ENCODE measurements at places on chromosomes 12 and 14.

DNA sequence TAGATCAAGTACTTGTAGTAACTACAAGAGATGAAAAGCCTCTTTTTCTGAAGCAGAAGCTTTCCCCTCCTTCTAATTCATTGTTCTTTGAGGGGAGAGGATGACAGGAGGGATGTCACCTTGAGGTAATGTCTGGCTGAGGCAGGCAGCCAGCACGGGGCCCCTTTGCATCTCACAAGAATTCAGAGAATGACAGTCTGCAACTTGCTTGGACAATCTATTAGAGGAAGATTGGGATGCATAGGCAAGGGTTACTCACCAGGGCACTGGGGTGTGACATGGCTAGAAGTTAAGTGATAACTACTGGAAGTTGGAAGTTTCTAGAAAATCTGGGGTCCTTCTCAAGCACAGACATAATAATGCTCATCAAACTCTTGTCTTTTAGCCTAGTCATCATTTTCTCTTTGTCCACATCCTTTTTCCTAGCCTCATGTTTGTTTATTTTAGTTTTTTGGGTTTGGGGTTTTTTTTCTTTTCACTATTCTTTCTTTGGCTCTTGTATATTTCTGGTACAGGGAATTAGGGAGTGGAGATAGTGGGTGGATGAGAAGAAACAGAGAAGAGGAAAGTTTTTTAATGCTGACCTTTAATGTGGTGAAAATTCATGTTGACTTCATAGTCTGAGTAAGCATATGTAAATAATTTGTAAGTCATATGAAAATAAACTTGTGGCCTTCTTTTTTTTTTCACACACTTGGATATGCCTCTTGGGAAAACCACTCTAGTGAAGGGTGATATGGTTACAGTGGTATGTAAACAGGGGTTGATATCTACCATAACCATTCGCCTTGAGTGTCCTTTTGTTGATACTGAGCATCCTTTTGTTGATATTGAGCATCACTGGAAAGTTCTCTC lies 55.1 kb downstream of the TTLL5 start:
- no peak for DNase-seq

- no peak for DNase-seq
These were observed 76.6 kb upstream of the CCND2 start for GRCh38 chr12:4196805-4197420.

DNA sequence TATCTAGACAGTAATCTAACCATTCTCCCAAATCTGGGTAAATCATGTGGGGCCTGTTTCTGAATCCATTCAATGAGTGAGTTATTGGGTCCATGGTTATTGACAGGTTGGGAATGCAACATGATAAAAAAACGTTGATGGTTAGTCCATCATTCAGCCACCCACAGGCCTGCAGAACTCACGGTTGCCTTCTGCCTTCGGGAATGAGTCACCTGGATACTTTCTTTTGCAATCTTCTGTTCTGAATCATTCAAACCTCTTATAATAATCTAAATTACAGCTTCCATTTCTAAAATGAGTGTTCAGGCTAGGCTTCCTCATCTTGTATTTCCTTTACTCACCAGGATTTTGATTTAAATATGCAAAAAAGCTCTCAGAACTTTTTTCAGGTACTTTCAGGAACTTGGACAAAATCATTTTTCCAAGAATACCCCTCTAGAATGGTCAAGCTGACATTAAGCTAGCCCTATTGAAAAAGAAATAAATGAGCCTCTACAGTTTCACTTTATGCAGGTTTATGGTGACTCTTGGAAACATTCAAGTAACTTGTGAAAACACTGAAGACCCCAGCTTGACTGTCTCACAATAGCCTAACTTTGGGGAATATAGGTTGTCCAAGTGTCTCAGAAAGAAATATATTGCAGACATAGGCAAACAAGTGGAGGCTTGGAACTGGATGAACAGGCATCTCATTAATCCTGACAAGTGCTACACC lies 94.4 kb downstream of the KCNK10 start:
- DNase-seq = no peak

DNA sequence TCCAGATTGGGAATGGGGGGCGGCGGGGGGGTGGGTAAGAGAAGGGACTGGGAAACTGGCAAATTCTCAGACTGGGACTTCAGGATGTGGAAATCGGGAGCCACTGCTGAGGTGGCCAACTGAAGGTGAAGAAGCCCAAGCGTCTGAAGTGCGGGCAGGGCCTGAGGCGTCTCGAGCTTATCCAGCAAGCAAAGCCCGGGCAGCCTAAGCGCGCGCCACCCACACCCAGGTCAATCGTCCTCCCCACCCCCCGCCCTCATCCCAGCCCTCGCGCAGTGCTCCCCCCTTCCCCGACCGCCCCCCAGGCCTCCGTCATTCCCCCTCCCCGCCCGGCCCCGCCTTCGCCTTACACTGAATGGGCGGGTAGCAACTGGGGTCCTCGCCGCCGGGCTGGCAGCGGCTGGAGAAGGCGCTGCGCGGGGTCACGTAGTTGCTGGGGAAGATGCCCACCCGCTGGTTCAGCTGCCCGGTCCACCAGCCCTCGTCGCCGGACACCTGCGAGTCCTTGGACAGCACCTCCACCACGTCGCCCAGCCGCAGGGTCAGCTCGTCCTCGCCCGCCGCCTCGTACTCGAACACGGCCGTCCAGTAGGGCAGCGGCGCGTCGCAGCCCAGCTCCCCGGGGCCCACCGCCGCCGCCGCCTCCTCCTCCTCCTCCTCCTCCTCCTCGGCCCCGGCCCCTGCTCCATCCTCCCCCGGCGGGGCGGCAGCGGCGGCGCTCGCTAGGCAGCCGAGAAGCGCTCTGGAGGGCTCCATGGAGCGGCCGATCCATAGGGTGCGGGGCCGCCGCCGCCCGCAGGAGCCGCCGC lies 693 bp downstream of the MAP3K9 start:
- no peak for DNase-seq

DNA sequence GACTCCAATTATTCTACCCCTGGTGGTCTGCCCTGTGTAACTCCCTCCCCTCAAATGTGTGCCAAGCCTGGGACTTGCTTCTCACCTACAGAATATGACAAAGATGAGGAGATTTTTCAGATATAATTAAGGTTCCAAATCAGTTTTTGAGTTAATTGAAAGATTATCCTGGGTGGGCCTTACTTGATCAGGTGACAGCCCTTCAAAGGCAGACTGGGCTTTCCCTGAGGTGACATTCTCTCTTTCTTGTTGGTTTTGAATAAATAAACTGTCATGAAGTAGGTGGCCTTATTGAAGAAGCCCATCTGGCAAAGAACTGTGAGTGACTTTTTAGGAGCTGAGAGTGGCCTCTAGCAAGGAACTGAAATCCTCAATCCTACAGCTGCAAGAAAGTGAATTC lies 106.0 kb downstream of the BRMS1L start:
- no peak for DNase-seq

GRCh38 chr14:54147282-54147681 lies 190.7 kb upstream of the BMP4 start:
- DNase-seq = peak; percentile 85

GRCh38 chr14:53032161-53032803 lies 81.4 kb upstream of the FERMT2 start:
- DNase-seq = peak; percentile 91

- no peak for DNase-seq
These were observed 34.8 kb downstream of the TRIP11 start for GRCh38 chr14:92005019-92005418.

GRCh38 chr12:132998741-132999140 lies 12.6 kb downstream of the ZNF26 start:
- no peak for DNase-seq

- no peak for DNase-seq
These were observed 3.3 kb downstream of the ISM2 start for GRCh38 chr14:77495334-77495733.

- no peak for DNase-seq
These were observed 291.9 kb upstream of the RTL1 start for GRCh38 chr14:101195309-101195901.

DNA sequence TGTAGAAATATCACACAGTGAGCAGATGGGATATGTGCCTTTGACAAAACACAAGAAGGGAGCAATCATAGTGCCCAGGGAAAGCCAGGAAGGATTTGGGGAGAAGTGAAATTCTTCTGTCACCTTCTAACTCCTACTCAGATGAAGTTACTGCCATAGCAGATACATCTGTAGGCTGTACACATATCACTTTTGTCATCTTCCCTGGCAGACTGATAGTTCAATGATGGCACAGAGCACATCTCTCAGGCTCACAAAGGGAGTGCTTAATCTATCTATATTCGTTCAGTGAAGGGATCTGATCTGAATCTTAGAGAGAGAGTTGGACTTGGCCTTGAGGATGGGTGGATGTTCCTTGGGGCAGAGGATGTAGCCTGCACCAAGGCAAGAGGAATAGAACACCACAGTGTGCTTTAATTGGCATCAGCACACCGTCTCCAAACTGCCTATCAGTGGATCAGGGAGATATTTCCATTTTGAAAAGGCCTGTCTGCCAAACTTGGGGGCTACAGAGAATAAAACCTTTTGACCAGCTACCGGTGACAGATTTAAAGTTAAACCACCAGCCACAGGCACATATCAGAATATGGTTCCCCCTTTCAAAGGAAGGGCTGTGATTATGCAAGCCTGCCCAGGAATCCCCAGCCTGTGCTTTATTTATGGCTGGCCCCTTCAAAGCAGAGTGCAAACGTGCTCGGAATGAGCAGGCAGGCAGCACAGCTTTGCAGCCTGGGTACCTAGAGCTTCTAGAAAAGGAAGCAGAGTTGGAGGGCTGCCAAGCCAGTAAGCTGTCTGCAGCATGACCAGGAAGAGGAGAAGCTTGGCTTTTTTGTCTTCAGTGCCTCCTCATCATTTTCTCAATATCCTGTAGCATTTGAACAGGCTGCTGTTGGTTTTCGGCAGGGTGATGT lies 165.5 kb upstream of the DYRK2 start:
- peak; percentile 45 for DNase-seq
